ENCODE measurements at places on chromosomes 4 and X.

DNA sequence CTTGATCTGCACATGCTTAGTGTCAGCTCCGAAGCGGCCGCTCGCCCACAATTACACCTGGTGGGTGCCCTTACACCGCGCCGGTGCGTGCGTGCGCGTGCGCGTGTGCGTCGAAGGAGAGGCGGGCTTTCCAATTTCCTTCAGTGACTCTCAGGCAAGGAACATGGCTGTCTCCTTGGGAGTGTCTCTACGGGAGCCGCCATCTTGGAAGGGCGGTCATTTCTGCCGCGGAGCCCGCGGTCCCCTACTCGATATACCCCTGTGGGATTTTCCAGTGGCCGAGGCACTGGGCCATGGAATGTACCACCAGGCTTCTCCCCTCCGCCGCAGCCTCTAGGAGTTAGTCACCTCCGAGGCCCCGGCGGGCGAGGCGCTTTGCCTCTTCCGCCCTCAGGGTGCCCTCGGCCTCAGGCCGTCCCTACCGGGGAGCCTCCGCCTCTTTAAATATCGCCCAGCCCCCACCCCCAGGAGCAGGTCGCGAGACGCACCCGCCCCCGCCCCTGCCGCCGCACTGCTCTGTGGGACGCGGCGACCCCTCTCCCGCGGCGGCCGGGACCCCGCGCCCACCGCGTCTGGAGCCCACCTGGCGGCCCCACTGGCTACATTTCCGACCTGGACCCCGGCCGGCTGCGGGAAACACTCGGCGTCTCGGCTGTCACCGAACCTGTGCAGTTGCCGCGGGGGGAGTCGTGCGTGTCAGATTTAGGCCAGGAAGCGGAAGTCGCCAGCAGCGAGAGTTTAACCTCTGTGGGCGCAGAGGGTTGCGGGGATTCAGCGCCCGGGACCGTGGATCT lies at the start of gene ZNF41:
Gene ZNF41 (minus strand): TSS at position 711 of the 794 bp plus-strand sequence. CDS start 15,741 bp downstream, outside the sequence.
- DNase-seq = peak; percentile 56

DNA sequence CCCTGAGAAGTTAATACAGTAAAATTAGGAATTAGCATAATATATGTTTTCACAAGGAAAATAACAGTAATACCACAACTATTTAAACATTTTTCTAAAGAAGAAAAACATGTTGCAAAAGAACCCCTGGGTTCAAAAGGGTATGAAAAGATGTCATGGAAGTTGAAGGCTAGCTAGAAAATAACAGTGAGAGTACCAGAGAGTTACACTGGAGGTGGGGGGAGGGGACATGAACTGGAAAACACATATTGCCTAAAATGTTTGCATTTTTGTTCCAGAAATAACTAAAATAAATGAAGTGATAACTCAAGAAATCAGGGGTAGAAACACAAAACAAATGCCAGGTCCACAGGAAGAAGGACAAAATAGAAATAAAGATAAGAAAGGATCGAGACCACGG lies 336.6 kb upstream of the MAD2L1 start:
- no peak for DNase-seq

GRCh38 chr4:109675181-109675580 lies 28.1 kb downstream of the CASP6 start:
- DNase-seq = no peak

GRCh38 chrX:107701493-107702121 lies 73.3 kb downstream of the PRPS1 start:
- DNase-seq = peak; percentile 50

- DNase-seq = peak; percentile 32
Observed at GRCh38 chrX:45240301-45240700, 39.6 kb upstream of the DIPK2B start.

DNA sequence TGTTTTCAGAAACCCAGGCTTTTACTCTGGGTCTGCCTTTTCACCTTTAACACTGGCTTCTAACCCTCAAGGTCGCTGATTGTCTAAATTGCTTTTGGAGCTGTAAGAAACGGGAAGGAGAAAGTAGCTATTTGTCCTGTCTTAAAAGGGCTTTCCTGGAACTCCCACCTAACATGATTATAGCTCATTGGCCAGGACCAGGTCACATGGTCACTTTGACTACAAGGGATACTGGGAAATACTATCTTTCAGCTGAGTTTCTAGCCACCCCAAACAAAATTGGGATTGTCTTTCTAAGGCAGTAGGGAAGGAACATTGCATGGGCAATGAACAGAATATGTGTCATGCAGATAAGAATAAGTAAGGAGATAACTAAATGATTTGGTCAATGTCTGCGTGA lies 106.7 kb upstream of the ARHGAP24 start:
- DNase-seq = no peak

GRCh38 chr4:168537571-168537970 lies 40.7 kb downstream of the PALLD start:
- no peak for DNase-seq

- no peak for DNase-seq
Observed at GRCh38 chr4:132683957-132684356, 465.1 kb upstream of the PCDH10 start.

- no peak for DNase-seq
Observed at GRCh38 chr4:114497116-114497515, 101.5 kb upstream of the UGT8 start.

DNA sequence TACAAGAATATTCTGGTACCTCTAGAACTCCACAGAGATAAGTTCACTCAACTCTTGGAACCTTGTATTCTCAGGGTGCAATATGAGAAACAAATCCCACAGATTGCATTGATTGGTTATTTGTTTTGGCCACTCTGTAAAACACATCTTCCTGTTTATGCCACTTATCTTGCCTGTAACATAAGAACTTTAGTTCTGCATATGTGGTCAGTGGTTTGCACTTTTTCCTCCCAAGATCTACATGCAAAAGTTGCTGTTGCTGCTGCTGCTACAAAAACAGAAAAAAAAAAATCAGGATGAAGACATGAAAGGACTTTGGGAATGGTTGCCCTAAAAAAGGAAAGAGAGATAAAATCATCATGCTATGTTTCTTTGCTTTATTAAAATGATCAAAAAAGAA lies 9.6 kb downstream of the ODAPH start:
- peak; percentile 50 for DNase-seq

- no peak for DNase-seq
Observed at GRCh38 chr4:90543419-90544170, 416.4 kb downstream of the CCSER1 start.

- no peak for DNase-seq
Observed at GRCh38 chr4:143407474-143407873, 70.8 kb downstream of the GAB1 start.

DNA sequence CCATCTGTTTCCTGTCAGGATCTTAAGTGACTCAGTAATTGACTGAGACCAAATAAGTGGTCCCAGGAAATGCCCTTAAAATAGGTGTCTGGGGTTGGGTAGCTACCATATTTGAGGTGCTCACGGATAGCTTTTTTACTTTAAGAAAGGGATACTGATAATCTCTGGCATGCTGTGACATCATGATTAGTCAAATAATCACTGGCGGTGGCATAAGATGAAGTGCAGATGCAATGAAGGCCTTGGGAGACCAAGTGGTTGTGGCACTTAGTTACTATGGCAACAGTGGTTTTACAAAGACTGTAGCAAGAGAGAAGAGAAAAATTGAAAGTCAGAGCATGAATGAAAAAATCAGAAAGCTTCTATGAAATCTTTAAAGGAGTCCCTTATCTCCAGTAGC lies 114.5 kb upstream of the SLIT2 start:
- DNase-seq = no peak

DNA sequence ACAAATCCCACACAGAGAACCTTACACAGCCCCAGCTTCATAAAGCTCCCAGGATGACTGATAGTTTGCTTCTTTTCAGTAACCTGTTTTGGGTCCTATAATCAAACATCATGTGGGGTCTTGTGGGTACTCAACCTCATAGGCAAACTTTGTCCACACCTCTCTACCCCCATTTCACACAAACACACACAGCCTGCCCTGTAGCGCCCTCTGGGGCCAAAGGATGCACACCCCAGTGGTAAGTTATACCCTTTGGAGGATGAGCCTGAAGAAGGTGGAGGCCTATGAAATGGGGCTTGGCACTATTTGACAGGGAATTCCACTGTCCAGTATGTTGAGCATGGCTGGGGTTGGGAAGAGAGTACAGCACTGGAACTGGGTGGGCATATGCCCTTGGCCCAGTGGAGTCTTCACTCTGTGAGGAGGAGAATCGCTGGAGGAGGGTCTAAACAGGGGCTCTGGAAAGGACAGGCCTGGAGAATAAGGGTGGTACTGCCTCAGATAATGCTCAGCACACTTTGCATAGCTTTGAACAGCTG lies 30.5 kb upstream of the COL25A1 start:
- no peak for DNase-seq

- DNase-seq = no peak
Observed at GRCh38 chr4:80065601-80066000, 7.4 kb downstream of the ANTXR2 start.

GRCh38 chr4:145722561-145722960 lies 42.6 kb downstream of the C4orf51 start:
- DNase-seq = no peak

GRCh38 chr4:117801756-117802155 lies 232.5 kb upstream of the NDST3 start:
- DNase-seq = no peak

GRCh38 chr4:71020611-71021010 lies 27.2 kb downstream of the DCK start:
- no peak for DNase-seq

DNA sequence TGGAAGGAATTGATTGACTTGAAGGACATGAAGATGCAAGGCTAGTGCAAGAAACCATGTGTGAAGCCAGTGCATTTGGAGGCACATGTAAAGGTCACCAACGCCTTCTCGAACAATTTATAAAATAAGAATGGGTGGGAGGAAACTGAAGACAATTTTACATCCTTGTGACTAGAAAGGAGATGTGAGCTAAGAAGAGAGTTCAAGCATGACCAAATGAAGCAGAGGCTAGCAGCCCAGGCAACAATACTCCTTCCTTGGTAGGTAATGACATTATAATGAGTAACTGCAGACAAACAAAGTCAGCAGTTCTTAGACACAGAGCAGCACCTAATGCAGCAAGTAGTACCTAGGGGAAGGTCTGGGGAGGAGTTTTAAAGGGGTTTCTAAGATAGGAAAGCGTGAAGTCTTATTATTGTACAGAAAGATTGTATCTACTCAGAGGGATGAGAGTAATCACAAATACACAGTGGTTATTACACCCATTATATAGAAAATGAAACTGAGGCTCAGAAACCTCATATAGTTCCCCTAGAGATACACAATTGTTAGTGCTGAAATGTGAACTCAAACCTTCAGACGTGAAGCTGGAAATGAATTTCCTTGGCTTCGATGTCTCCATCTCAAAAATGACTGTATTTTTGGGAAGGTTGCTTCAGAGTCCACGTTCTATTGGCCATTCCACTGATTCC lies 56.1 kb downstream of the ATXN3L start:
- no peak for DNase-seq

- no peak for DNase-seq
Observed at GRCh38 chrX:29530501-29530900, 684.9 kb upstream of the MAGEB2 start.

- DNase-seq = no peak
Observed at GRCh38 chr4:4383085-4383484, 3.8 kb upstream of the NSG1 start.

DNA sequence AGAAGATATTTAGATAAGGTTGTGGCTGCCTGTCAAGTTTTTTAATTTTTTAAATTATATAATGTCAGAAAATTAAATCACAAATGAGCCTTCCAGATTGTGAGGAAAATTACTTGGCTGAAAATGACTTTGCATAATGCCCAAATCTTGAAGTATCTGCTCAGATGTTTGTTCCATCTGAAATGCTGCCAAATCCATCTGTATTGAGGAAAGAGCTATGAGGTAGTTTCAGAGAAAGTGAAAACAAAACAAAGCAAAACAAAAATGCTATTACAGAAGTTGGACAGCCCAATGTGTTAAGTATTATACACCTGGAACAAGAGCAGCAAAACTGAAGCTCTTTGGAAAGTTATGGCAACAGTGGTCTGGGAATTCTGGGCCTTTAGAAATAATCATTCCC lies 23.3 kb upstream of the GUCY1B1 start:
- no peak for DNase-seq

GRCh38 chrX:48685416-48685815 lies 1.8 kb downstream of the WAS start:
- no peak for DNase-seq

DNA sequence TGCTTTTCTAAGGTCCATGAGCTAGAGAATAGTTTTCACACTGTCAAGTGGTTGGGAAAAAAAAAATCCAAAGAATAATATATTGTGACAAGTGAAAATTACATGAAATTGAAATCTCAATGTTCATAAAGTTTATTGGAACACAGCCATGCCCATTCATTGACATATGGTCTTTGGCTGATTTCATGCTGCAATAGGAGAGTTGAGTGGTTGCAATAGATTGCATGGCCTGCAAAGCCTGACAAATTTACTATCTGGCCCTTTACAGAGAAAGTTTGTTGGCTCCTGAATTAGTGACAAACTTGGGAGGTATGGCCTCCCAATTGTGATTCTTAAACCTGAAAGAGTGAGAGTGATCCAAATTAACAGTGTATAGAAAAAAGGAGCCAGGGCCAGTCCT lies 115.5 kb upstream of the FAM9C start:
- no peak for DNase-seq

DNA sequence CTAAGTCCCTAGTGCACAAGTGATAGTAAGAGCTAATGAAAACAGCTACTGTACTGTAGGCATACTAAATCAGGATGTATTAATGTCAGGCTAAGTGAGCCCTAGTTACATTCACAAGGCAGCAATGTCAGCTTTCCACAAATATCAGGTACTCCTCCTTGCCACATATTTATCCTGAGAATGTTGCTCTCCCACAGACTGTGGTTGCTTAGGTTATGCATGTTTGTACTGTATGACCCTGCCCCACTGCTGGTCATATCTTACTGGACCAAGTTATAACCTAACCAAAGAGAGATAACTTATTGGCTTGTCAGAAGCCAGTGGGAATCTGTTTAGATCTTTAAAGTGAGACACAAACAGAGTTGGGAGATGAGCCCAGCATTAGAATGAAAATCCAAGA lies 241.0 kb downstream of the SLC39A8 start:
- no peak for DNase-seq

DNA sequence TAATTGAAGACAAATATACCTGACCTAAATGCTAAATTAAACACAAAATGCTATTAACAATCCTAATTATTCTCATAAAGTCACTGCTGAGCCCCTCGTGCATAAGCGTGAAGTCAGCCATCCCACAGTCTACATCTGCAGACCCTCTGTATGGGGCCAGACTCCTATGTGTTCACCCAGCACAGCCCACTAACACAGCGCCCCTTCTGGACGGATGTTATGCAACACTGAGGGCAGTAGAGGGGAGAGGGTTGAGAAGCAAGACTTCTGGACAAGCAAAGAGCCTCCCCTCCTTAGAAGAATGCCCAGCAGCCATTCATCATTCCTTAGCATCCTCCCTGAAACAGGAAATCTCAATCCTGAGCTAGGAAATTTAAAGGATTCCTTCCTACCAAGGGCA lies 7.9 kb downstream of the TRPC3 start:
- DNase-seq = no peak

DNA sequence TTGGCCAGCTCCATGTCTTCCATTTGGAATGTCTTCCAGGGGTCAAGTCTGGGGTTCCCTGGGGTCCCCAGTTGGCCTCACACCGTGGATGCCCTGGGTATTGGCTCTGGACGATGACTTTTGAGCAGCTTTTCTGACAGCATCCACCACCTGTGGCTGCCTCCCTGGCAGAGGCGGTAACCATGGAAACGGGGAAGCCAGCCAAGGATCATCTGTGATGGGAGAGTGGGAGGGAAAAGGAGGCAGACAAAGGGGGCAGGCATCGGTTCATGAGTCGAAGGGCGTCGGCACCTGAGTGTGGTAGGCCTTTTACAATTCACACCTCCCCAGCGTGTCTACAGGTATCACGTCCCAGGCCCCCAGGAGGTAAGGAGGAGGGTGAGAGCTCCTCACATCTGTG lies 152.2 kb downstream of the ASMT start:
- DNase-seq = no peak
